ENCODE measurements at places on chromosomes 1 and 21. TPM values are rescaled to one million over a fixed set of nuclear protein-coding genes. Genes with fewer than 3 reads are reported as not detected.

The SYPL2 gene
- total RNA-seq: not detected

The NFASC gene
- 3.7 TPM for total RNA-seq

GRCh38 chr1:61087571-61087970, 5.2 kb downstream of the NFIA start:
- no peak for DNase-seq

DNA sequence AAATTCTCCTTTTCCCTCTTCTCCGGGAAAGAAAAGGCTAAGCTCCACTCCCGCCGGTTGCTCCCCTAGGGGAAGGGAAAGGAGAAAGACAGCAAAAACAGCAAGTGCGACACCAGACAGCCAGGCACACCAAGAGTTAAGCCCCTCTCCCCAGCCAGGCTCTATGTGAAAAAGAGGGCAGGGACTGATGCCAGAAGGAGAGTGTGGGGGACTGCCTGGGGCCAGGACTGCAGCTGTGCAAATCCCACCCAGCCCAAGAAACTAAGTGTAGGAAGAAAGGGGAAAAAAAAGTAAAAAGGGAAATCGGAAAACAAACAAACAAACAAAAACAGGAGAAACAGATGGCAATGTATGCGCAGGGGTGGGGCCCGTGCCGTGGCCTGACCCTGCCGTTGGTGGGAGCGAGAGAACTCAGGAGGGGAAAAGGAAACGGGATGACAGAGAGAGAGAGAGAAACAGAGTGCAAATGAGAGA, 27.7 kb upstream of the FMO1 start:
- peak; percentile 87 for DNase-seq

- no peak for DNase-seq
Measured at GRCh38 chr21:40813918-40814317, 33.0 kb downstream of the DSCAM start.

GRCh38 chr1:223650465-223650864, 15.0 kb downstream of the CAPN8 start:
- no peak for DNase-seq

- DNase-seq: peak; percentile 50
Measured at GRCh38 chr1:104780470-104781078, 1030.9 kb downstream of the AMY1C start.
